Right forelimb (tissue), 1 donor: ENCODE measurements at places on chromosomes 5 and 9.

GRCh38 chr5:173454736-173455598 is 126.8 kb upstream of the STC2 start:
- no peak for DNase-seq

- DNase-seq: no peak
These were observed 263.9 kb upstream of the TRPC7 start for GRCh38 chr5:136629125-136629792.

DNA sequence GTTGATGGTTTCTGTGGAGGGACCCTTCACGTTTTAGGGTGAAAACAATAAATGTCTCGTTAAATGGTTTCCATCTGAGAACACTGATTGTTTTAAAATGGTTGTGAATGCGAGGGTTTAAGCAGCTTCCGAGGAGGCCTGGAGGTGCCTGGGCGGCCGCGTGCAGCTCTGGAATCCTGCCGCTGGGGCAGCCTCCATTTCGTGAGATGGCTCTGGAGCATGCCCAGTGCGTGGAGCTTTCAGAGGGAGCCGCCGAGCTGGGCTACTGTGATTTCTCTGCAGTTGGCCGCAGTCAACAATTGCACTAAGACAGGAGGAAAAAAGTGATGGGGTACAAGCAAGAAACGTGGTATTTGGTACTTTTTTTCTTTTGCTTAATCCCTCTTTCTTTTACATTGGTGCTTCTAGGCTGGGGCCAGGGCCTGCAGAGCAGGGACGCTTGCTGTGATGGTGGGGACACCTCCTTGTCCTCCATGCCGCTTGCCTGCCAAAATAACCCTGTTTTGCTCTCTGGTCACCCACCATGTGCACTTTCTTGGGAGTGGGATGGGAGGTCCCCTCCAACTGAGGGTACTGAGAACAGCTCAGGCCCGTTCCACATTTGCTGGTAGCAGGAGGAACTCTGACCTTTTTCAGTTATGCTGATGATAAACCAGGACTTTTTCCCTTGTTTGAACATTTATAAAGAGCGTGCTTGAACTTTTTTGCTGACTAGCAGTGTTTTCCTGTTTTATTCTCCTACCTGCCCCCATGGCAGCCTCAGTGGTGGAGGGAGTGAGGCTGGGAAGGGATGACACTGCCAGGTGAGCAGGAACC is 47.1 kb downstream of the EHMT1 start:
- DNase-seq: no peak

DNA sequence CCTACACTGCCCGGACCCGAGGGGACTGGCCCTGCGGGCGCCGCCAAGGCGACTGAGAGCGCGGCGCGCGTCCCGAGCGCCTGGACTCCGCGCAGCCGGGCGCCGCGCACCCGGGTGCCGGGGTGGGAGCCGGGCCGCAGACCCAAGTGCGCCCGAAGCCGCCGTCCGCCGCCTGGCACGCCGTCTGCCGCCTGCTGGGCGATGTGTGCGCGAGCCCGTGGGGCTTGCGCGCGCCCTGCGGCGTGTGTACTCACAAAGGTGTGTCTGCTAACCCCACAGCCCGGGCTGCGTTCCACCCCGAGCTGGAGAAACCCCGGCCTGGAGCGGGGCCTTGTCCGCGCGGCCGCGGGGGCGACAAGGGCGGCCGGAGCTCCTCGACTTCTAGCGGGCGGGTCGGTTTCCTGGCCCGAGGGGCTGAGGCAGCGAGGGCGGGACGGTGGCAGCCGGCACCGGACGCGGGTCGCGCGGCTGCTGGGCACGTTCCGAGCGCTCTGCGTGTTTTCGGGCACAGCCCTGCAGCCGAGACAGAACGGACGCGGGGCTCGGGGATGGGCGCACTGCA is 1.1 kb upstream of the ZSWIM6 start:
- peak; percentile 83 for DNase-seq

GRCh38 chr5:172493906-172494305 is 39.6 kb upstream of the SH3PXD2B start:
- no peak for DNase-seq

- no peak for DNase-seq
These were observed 65.6 kb downstream of the HOMER1 start for GRCh38 chr5:79448336-79448735.

DNA sequence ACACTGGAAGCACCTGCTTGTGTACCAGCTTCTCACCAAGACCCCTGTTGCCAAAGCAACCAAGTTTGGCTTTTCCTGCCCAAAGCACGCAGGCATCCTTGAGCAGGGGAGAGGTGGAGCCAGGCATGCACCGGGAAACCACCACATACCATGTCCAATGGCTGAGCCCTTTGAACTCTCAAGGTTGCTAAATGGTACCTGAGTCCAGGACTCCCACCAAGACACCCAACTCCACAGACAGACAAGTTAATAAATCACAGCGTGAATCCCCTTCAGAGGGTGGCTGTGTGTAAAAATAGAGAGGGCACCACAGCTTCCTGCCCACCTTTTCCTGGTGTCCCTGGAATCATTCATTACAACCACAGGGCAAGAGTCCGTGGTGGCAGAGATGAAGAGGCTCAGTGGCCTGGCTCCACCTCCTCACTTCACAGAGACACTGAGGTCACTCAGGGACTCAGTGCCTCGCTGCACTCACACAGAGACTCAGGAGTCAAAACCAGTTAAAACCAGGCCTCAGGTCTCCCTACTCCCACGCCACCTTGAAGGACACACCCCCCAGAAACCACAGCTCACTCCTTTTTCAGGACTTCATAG is 143.7 kb downstream of the C5orf15 start:
- peak; percentile 28 for DNase-seq

DNA sequence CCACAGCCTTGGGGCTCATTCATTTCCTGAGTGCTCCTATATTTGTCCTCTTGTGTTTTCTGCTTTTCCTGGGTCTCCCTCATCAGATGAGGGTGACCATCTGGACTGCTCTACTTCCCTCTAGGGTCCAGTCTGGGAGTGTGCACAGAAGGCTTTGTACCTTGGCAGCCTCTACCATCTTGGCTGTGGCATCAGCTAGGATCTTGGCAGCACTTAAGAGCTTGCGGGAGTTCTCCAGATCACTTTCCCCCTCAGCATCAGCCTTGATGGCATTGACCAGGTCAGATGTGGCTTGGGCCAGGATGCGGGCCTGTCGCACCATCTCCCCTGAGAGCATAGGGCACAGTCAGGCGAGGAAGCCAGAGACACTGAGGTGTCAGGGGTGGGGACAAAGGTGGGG is 15.8 kb downstream of the TLN1 start:
- DNase-seq: no peak
